BJ (cell line): ENCODE measurements at places on chromosomes 4 and X. TPM values are rescaled to one million over a fixed set of nuclear protein-coding genes. Genes with fewer than 3 reads are reported as not detected.

Gene MAGEA4
- not detected in 2 replicates for polyA plus RNA-seq

Gene ZNF718
- 1.6 and 2.4 TPM in 2 replicates for polyA plus RNA-seq

Gene ZNF330
- 19.8 and 33.6 TPM in 2 replicates for polyA plus RNA-seq

Gene FAM47E
- polyA plus RNA-seq = 0.05 and 0.23 TPM in 2 replicates

Gene IL3RA
- polyA plus RNA-seq = 0.80 and 1.5 TPM in 2 replicates

Gene INPP4B
- polyA plus RNA-seq = 18.1 and 29.5 TPM in 2 replicates

Gene RNF4
- polyA plus RNA-seq = 89.6 and 107 TPM in 2 replicates
